ENCODE measurements at places on chromosomes 11 and 22. TPM values are rescaled to one million over a fixed set of nuclear protein-coding genes. Genes with fewer than 3 reads are reported as not detected.
A peak's percentile ranks its signal among the peaks of the same experiment; 100 is the strongest.

DNA sequence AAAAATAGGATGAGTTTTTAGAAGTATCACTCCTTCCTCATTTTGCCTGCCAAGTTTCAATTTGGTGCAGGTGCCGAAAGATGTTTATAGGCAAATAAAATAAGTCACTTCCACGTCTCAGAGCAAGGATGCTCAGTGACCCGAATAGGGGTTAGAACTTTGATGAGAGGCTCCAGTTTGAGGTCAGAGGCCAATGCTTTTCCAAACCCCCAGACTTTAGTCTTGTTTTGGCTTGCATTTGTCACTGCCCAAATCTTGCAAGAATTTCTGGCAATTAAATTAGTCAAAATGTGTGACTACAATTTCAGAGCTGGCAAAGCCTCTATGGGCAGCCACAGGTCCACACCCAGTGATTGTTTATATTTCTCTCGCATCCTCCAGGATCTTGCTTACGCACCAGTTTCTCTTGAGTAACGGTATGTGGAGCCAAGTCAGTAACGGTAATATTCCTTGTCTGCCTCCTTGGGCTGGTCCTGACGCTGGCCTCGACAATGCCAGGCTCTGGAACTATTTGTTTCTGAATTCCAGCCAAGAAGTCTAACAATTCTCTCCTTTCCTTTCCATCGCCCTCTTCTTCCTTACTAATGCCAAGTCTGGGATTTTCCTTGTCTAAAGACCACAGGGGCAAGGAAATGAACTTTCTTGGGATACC lies 9.9 kb upstream of the NUP160 start:
- DNase-seq: no peak

- DNase-seq: no peak
These were observed 53.7 kb downstream of the SLC22A12 start for GRCh38 chr11:64644647-64645275.

DNAL4 gene
- total RNA-seq: 12.2 TPM

- DNase-seq: no peak
These were observed 176.7 kb upstream of the TENM4 start for GRCh38 chr11:79617561-79617960.

TAF1D gene
- 28.2 TPM for total RNA-seq

IGSF9B gene
- total RNA-seq: 38.9 TPM

GRCh38 chr11:63882555-63883242 lies 34.3 kb downstream of the RCOR2 start:
- peak; percentile 68 for DNase-seq

DNA sequence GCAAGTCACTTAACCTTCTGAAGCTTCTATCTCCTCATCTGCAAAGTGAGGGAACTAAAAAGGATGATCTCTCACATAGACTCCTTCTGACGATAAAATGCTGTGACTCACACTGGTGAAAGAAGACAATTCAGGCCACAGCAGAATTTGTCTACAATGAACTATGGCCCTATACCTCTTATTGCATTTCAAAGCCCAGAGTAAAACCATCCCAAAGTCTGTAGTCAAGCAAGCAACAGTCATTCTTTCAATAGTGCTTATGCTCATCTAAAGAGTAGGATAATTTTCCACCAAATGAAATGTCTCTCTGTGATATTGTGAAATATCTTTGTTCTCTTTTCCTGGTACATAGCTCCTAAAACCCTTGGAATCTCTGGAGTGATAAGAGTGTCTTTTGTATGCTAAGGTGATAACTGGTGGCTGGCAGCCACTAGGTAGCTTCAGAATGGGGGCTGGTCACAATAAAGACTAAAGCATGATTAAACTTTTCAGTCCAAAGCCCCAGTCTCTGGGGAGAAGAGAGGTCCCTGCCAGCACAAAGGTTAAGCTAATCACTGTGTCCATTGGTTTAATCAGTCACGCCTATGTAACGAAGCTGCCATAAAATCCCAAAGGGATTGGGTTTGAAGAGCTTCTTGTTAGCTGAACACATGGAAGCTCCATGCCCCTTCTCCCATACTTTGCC lies 30.8 kb downstream of the SYTL2 start:
- no peak for DNase-seq

GRCh38 chr22:33255791-33256190 lies 197.6 kb upstream of the SYN3 start:
- no peak for DNase-seq

GRCh38 chr22:43308060-43308830 lies 34.9 kb downstream of the SCUBE1 start:
- peak; percentile 40 for DNase-seq

PHRF1 gene
- 16.5 TPM for total RNA-seq

DNA sequence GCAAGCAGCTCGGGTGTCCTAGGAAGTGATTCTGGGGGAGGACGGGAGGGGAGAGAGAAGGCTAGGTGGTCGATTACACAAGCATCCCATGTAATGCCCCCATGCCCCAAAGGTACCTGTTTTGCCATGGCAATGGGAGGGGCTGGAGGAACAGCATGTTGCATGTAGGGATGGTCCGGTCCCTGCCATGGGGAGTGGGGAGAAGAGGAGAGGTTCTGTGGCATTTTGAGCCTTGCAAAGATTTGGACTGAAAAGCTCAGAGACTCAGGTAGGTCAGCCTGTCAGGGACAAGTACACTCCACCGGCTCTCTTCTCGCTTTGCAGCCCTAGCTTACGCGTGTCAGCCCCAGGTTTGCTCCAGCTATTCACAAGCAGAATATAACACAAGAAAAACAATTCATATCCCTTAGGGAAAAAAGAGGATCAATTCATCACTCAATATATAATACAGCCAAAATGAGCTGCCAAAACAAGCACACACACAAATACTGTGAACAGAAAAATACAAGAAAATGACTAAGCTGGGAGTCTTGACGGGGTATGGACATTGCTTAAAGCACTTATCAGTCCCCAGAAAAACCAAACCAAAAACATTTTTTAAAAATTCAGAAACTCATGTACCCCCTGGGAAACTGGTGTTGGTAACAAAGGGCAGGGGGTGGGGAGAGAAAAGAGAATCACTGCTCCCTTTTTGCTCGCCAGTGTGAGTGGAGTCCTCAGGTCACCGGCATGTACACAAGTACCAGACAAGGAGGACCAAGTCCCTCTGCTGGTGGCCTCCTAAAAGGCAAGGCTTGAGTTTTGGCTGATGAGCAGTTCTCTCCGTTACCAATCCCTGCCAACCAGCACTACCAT lies 21.6 kb downstream of the APOL5 start:
- no peak for DNase-seq

DNA sequence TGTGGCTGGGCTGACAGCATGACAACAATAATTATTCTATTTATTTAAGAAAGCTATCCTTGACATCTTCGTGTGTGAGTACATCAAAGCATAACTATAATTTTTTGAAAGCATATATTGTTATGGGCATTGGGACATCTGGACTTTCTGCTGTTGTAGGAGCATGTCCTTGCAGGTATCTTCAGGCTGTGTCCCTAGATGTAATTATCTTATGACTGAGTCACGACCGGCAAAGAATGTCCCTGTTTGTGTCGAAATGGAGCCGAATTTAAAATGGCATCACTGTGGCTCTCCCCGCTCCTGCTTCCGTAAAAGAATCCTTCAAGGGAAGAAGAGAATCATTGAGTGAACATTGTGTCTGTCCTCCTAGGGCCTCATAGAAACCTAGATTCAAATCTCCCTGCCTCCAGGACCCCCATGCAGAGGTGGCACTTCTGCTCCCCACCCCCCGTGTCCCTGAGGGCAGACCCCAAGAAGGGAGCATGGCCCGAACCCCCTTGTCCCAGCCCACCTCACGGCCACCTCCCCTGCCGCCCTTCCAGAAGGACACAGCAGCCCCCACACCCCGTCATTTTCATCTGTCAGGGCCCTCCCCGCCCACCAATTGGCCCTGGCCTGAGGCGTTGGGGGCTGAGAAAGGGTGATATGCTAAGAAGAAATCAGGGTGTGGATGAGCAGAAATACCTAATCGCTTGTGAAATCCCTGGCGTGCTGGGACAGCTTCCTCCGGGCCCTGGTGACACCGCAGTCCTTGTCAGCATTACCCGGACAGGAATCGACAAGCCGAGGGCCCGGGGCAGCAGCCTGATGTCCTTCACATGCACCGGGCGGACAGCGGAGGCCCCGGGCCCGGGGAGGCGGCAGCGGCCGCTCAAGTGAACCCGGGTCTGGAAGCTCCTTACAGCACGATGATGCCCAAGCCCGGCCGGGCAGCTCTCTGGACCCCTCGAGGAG lies 48.6 kb upstream of the SLC22A12 start:
- DNase-seq: no peak

SLC22A12 gene
- total RNA-seq: not detected

DNA sequence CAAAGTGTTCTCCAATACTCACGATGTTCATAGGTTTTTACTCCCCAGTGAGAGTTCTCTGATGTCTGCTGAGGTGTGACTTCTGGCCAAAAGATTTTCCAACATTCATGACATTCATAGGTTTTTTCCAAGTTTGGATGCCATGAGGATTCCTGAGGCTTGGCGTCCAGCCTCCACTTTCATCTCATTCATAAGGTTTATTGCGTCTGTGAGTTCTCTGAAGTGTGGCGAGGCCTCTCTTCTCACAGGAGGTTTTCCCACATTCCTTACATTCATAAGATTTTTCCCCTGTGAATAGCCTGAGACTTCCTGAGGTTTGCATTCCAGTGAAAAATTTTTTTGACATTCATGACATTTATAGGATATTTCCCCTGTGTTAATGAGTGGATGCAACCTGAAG lies 1014.1 kb downstream of the LRRC4C start:
- DNase-seq: no peak

OR5P2 gene
- not detected for total RNA-seq

DNA sequence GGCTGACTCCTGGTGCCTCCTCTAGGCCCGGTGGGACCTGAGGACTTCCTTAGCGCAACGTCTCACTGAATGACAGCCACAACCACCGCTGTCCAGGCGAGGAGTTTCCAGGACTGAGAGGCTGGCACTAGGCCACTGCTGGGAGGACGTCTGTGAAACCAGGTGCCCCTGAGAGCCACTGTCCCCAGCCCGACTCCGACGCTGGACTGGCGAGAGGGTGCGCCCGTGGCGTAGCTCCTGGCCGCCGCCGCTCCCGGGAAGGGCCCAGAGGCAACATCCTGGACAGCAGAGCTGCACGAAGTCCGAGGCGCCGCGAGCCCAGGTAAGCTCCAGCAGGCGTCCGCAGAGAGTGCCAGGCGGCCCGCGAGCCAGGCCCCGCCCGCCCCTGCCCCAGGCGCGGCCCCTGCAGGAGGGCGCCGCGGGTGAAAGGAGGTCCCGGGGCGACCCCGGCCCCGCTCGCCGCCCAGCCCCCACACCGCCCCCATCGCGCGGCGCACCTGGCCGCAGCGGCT lies 525 bp downstream of the DGCR2 start:
- peak; percentile 67 for DNase-seq

NDUFS8 gene
- total RNA-seq: 474 TPM

DNA sequence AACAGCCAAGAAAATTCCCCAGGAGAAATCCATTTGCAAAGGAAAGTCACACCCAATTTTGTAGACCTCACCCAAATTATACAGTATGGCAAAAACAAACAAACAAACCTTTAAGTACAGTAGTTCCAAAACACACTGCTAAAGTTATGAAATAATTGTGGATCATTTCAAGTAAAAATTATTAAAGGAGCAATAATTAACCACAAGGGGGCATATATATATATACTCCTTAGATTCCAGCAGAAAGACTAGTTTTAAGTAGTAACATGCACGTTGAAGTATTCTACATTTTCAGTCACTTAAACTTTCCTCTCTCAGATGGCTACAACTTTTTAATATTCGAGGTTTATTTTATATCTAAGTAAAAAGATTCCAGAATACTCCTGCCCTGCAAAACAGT lies 26.8 kb downstream of the RNF141 start:
- no peak for DNase-seq

DNA sequence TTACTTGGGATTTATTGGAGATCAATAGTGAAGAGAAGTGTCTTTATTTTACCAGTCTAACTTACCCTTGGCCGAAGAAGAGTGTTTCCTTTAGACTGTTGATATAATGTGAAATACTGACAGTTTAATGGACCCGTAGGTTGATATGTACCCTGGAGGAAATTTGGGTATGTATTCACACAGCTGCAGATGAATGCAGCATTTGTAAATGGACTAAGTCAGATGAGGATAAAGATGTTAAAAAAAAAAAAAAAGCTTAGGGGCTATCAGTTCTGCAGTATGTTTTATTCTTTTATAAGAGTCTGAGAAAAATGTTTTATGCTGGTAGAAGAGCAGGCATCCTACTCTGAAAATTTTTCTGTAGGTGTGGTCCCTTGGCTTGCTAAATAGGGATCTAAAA lies 2.7 kb downstream of the REXO2 start:
- DNase-seq: no peak

PKDREJ gene
- 0.05 TPM for total RNA-seq

- DNase-seq: no peak
These were observed 161.5 kb upstream of the ARHGAP42 start for GRCh38 chr11:100525635-100526034.

DNA sequence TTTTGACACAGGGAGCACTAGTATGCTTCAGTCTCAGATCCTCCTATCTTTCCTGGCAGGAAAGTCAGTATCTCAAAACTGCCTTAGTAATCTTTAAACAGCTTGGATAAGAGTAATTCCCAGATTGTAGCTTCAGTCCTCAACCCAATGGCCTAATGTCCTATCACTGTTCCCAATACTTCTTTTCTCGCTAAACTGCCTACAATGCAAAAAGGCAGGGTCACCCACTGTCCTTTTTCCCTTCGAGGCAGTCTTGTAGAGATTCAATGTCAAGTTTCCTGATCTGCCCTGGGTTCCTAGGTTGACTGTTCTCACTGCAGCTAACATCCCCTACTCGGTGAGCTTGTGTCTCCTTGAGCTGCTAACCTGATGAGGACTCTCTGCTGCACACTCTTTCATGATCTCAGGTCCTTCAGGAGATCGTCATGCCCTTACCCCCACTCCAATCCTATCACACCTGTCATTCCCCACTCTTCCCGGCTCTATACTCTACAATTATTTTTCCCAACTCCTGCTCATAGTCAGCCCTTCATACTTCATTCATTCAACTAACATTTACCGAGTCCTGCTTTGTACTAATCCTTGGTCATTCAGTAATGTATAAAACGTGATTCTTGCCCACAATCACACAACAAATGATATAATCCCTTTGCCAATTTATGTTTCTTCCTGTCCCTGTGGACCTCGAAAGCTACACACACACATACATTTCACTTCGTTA lies 904 bp downstream of the C2CD3 start:
- DNase-seq: no peak

GRCh38 chr11:134561331-134561720 lies 149.3 kb upstream of the B3GAT1 start:
- no peak for DNase-seq

GRCh38 chr11:33829430-33830141 lies 55.3 kb upstream of the FBXO3 start:
- DNase-seq: peak; percentile 61

HIC2 gene
- total RNA-seq: 1.4 TPM

GRCh38 chr11:11848891-11849746 lies 7.3 kb downstream of the USP47 start:
- DNase-seq: peak; percentile 52

GRCh38 chr11:61922539-61922938 lies 5.2 kb upstream of the RAB3IL1 start:
- DNase-seq: peak; percentile 91
